ENCODE measurements at places on chromosomes 6 and 20. TPM values are rescaled to one million over a fixed set of nuclear protein-coding genes. Genes with fewer than 3 reads are reported as not detected.

DNA sequence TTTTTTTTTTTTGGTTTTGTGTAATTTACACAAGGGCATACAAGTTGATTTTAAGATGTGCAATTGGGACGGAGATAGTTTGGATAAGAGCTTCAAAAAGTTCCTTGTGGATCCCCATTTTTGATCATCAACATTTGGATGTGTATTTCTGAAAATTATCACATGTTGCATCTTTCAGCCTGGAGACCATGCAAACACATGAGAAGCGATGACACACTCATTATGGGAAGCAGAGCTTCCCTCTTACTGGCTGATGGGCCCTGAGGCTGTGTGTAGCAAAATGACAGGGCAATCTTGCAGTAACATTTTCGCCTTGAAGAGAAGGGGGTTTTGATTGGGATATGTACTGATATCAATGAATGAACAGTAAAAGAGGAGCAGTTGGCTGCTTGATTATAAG is 22.0 kb upstream of the RIPK1 start:
- DNase-seq: no peak

- no peak for DNase-seq
Measured at GRCh38 chr6:9140951-9141460, 705.7 kb upstream of the SLC35B3 start.

DNA sequence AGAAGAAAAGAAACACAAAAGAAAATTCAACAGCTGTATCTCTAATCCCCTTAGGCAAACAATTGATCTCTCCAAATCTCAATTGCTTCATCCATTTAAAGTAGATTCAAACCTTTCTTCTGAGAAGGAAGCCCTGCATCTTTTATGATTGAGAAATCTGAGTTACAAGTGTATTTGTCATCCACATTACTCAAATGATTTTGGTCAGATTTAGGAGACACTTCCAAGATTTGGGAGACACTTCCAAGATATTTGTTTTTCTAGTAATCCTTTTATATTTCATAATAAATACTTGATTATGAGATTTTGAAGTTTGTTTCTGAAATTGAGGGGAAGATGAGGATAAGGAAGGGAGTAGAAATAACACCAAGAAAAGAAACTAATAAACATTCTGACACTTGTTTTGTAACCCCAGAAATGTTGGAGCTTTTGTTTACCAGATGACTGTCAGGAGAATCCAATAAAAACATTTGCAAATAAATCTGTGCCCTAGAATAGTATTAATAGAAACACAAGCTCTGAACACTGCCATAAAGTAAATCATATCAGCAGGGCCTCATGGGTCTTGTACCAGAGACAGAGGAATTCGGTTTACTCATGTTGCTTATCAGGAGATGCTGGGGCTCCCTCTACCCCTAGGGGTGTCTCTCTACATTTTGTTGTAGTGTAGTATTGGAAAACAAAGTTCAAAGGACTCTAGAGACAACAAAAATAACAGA is 314.3 kb upstream of the NT5E start:
- no peak for DNase-seq

DNA sequence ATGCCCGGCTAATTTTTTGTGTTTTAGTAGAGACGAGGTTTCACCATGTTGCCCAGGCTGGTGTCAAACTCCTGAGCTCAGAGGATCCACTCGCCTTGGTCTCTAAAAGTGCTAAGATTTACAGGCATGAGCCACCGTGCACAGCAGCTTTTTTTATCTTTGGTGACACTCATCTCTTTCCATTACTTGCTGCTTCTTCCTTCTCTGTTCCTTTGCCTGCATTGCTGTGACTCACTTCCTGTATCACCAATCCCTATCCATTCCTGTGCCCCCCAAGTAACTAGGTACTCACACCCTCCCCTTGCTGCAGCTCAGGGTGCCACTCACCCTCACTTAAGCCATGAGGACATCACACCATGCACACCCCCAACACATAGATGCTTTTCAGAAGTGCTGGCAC is 24.6 kb downstream of the KHDC1L start:
- no peak for DNase-seq

The OR2B2 gene
- total RNA-seq: not detected

All from GM23338 (cell line).